ENCODE measurements at places on chromosomes 2 and 18.

GRCh38 chr2:54947136-54947535 is 103.1 kb downstream of the RTN4 start:
- DNase-seq: no peak

GRCh38 chr2:203341741-203342310 is 13.6 kb downstream of the ABI2 start:
- DNase-seq: no peak

GRCh38 chr2:71157124-71157793 is 26.8 kb downstream of the MPHOSPH10 start:
- DNase-seq: peak; percentile 84

GRCh38 chr2:201127570-201127969 is 11.6 kb downstream of the CFLAR start:
- DNase-seq: peak; percentile 89

GRCh38 chr2:95001051-95001562 is 24.4 kb upstream of the MAL start:
- DNase-seq: no peak

GRCh38 chr18:59062643-59063006 is 77.1 kb upstream of the SEC11C start:
- no peak for DNase-seq

DNA sequence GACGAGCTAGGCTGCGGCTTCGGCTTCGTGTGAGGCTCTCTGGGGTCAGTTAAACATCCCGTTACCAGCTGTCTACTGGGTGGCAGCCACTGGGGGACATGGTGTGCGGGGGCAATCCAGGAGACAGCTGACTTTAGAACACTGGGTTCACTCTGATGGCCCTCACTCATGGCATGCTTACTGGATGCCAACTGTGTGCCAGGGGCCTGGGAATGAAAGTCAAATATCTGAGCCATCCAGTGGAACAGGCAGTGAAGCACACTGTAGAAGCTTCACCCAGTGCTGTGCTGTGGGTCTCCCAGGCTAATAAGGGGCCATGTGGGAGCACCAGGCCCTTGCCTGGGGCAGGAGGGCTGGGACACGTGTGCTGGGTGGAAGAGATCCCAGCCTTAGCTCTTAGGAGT is 48.3 kb downstream of the GLI2 start:
- DNase-seq: no peak

DNA sequence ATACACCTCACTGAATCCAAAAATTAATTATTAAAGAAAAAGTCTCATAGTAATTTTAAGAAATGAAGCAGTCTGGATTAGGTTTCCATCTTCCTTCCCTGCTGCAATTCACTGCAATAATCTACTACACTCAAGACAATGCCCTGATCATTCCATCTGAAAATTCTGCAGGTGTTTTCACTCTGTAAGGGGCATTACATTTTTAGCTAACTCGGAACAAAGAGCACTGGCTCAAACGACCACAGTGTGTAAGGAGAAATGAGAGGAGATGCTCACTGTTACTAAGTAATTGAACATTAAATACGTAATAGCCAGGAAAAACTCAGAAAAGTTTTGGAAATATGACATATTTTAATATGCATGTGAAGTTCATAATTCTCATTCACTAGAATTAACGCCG is 1.3 kb downstream of the B4GALT6 start:
- DNase-seq: no peak

DNA sequence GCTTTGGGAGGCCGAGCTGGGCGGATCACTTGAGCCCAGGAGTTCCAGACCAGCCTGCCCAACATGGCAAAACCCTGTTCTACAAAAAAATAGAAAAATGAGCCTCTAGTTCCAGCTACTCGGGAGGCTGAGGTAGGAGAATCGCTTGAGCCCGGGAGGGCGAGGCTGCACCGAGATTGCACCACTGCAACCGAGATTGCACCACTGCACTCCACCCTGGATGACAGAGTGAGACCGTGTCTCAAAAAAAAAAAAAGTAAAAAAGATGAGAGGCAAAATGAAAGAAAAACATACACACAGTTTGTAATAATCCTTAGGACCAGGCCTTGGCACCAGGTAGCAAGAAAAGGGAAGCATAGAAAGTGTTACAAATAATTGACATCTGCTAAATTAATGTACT is 22.0 kb downstream of the RBM43 start:
- no peak for DNase-seq
